ENCODE measurements at places on chromosomes 1 and 21.
A peak's percentile ranks its signal among the peaks of the same experiment; 100 is the strongest.

DNA sequence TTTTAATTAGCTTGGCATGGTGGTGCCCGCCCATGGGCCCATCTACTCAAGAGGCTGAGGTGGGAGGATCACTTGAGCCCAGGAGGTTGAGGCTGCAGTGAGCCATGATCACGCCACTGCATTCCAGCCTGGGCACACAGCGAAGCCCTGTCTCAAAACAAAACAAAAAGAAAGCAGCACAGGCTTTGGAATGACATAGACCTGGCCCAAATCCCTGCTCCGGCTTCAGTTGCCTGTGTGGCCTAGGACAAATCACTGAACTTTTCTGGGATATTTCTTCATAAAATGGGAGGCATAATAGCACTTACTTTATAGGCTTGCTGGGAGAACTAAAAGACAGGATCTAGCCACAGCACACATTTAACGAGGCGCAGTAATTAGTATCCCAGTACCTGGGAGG lies 2.4 kb downstream of the PEAR1 start:
- DNase-seq: no peak

GRCh38 chr21:31354122-31354521 lies 10.1 kb upstream of the TIAM1 start:
- no peak for DNase-seq

DNA sequence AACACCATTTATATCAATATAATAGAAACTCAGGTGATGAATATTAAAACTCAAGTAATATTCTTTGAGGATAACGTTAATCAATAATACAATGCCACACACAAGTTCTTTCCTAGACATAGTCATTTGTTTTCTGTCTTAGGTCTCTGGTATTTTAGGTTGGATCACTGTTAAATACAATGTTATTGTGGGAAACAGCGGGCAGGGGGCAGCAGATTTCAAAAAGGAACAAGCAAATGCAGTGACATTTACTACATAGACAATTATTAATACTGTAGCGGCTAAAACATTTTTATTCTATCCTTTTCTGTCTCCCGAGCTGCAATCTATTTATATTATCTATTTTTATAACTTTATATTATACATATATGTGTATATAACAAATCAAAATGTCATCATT lies 186.4 kb upstream of the ZNHIT6 start:
- no peak for DNase-seq

GRCh38 chr1:185467122-185467521 lies 150.1 kb upstream of the IVNS1ABP start:
- DNase-seq: no peak

DNA sequence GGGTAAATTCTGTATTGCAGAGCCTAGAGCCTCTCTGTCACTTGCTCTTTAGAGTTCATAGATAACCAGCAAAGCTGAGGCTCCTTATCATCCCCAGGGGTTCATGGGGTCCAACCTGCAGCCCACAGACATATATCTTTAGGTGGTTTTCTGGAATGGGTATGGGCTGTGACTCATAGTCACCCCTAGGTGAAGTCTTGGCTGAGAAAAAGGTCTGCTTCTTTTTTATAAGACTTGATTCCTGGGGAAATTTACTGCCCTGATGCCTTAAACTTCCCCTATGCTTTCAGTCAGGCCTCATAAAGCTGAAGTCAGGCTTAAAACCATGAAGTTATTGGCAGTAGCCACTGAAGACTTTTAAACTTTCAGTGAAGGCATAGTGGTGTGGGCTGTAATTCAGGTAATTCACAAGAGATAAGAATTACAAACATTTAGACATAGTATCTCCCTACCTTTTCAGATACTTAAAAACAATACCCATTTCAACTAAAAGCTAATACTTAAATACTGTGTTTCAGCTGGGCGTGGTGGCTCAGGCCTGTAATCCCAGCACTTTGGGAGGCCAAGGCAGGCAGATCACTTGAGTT lies 46.8 kb downstream of the MACO1 start:
- no peak for DNase-seq

DNA sequence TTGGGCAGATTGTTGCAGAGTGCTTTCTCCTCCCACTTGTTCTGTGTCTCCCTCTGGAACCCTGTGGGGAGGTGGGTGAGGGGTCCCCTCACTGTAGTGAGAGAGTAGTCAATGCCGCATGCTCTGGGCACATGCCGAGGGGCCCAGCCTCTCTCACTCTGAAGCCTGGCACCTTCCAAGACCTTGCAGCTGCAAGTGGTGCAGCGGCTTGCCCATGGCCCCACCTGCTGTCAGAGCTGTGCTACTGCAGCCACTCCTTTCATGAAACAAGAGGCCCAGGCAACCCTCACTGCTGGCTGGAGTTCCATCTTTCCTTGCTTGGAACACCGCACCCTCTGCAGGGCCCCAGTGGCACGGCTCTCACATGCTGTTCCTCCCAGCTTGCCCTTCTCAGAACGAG lies 58.4 kb upstream of the COL6A1 start:
- peak; percentile 54 for DNase-seq

GRCh38 chr1:191457889-191458288 lies 700.4 kb upstream of the RGS18 start:
- no peak for DNase-seq

DNA sequence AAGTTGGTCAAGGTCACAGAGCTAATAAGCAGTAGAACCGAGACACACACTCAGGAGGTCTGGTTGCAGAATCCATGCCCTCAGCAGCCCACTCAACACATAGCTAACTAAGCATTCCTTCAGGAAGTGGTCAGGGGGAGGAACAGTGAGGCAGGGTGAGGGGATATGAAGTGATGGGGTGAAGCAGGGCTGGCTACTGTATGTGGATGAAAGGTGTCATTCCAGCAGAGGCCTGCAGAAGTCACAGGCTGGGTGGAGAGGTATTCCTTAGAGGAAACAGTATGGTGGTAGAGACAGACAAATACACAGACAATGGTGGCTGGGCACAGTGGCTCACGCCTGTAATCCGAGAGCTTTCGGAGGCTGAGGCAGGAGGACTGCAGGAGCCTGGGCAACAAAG lies 14.1 kb downstream of the TMCO4 start:
- no peak for DNase-seq

GRCh38 chr1:3609016-3609768 lies 2.1 kb downstream of the MEGF6 start:
- DNase-seq: no peak

Data from CD8-positive, alpha-beta T cell (primary cell).